HL-60 (cell line): ENCODE measurements at places on chromosomes 6 and 20.

- DNase-seq, result no peak
Measured at GRCh38 chr6:41315943-41316620, 19.3 kb upstream of the NCR2 start.

DNA sequence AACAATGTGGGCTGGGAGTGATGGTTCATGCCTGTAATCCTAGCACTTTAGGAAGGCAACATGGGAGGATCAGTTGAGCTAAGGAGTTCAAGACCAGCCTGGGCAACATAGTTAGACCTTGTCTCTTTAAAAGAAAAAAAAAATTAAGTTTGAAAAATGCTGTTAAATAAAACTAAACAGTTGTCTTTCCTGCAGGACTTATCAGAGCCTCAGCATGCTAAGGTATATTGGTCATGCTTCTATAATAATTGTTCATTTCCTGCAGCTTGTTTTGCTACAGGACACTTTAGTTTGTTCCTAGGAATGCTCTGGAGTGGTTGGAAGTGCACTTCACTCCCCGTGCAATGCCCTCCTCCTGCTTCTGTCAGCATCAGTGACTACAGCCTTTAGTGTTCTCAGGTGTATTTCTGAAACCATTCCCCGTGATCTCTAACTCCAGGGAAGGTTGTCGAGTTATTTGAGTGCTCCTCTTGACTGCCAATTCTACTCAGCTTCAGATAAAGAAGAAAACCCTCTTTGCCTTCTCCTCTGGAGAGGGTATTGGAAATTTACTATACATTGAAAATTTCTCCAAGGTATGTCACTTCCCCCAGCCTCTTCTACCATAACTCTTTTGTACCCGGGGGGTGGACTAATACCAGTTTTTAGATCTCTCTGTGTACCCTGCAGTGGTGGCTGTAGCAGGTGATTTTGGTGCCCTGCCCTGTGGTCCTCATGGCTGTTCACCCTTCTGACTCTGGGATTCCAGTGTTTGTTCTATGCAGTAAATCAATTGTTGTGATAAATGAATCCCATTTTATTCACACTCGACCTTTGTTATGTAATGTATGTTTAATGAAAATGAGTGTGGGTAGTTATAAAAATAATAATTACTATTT lies 33.8 kb downstream of the NHLRC1 start:
- no peak for DNase-seq

GRCh38 chr6:167150941-167151549 lies 6.7 kb downstream of the GPR31 start:
- no peak for DNase-seq

- DNase-seq, result no peak
Measured at GRCh38 chr6:155093430-155093829, 98.3 kb downstream of the TIAM2 start.

DNA sequence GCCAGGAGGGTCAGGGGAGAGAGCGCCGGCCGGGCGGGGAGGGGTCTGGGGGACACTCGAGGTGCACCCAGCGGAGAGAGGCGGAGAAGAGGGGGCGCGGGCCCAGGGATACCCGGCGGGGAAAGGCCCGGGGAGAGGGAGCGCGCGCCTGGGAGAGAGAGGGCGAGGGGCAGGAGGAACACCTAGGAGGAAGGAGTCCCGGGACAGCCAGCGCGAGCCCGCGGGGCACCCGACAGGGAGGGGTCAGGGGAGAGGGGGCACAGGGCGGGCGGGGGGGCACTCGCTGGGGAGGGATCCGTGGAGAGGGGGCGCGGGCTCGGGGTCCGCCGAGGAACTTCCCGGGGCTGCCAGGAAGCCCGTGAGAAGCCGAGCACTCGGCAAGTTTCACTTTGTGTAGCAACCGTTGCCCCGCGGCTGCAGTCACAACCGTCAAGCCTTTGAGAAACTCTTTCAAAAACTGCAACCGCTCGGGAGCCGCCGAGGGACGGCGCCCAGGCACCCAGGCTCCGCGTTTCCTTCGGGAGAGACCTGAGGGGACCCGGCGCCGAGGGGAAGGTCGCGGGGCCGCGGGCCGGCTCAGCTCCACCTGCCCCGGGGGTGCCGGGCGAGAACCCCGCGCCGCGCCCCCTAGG lies 471 bp downstream of the EZR start:
- DNase-seq, result peak; percentile 38

DNA sequence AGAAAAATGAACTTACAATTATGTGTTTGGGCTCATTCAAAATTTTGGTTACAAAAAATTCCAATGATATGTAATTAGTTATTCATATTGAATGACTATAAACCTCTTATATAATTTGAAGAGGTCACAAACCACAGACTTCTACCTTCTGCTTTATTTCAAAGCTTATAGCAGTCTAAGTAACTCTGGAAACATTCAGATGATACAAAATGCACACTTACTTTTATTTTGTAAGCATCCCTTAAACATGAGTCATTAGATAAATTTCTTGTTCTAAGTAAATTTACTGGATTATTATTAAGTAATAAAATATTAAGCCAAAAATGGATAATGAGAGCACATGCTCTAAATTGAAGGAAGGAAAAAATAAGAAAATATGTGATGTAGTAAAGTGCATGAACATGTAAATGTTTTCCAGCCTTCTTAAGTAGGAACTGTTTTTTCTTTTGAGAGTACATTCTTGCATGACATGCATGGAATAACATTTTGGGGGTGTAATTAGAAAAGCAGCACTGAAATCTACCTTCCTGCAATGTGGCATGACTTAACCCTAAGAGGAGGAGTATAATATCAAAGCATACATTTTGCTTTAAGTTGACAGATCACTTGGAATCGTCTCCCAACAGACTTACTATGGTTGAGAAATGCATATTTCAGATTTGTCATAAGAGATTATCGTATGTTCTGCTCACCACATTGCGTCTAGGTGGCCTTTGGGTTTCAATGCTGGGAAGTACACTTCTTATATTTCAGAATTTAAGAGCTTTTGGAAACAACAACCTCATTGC lies 372.7 kb upstream of the HSF2 start:
- DNase-seq, result no peak

- DNase-seq, result no peak
Measured at GRCh38 chr6:132062626-132063025, 111.5 kb upstream of the CCN2 start.

- no peak for DNase-seq
Measured at GRCh38 chr20:45968801-45969711, 2.9 kb downstream of the ZNF335 start.

GRCh38 chr20:61901392-61902220 lies 164.1 kb downstream of the TAF4 start:
- DNase-seq, result no peak

DNA sequence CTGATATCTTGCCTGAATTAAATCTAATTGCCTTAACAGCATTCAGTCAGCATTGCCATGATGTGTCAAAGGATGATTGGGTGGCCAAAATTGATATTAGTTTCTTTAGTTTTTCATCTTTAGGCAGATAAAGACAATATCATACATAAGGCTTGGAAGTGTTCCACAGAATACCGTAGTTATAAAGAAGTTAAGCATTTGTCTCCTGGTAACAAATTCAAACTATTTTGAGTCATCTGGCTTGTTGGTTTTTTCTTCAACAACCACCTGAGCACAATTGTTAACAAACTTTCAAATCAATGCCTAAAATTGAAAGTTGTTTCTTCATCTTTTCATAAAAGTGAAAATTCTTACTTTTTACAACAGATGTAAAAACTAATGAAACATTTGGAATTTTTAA lies 47.5 kb upstream of the ADGRF5 start:
- no peak for DNase-seq

DNA sequence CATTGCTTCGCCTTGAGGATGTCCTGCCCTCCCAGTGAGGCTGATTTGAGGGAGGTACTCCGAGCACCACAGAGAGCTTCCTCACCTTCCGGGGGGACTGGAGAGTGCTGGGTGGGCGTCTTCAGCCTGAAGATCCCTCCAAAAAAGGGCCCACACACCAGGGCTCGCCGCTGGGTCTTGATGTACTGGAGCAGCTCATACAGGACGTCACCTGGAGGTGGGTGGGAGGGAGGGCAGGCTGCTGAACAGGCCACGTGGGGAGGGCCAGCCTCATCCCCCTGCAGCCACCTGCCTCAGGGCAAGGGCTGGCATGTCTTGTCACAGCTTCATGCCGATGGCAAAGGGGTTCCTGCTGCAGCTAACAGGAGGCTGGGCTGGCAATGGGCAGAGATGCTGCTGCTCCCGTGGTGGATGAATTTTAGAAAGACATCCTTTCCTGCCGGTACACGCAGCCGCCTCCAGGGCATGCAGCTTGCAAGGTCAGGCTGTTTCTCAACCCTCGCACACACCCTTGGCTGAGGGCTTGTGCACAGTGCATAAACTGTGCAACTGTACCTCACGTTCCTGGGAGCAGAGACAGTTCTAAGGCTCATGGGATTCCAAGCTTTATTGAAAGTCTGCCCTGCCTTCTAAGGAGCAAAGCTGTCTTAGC lies 14.0 kb downstream of the ETV7 start:
- peak; percentile 78 for DNase-seq

DNA sequence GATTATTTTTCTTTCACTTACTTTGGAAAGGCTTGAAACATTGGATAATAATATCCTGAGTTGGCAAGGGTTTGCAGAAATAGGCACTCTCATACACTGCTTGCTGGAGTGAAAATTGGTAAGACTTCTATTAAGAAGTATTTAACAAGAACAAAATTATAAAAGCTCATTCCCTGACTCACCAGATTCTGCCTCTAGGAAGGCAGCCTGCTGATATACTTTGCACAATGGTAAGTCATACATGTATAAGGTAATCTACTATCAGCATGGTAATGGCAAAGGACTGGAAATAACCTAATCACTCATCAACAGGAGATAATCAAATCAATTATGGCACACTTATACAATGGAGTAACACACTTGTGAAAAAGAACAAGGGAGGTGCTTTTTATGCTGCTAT lies 85.8 kb downstream of the PLCG1 start:
- no peak for DNase-seq

- DNase-seq, result no peak
Measured at GRCh38 chr20:47665221-47665991, 119.9 kb downstream of the SULF2 start.

GRCh38 chr6:137051790-137052472 lies 7.2 kb upstream of the IL20RA start:
- DNase-seq, result no peak

GRCh38 chr6:132888701-132889100 lies 74.3 kb downstream of the RPS12 start:
- DNase-seq, result no peak

- no peak for DNase-seq
Measured at GRCh38 chr6:137678451-137678850, 184.3 kb upstream of the OLIG3 start.

DNA sequence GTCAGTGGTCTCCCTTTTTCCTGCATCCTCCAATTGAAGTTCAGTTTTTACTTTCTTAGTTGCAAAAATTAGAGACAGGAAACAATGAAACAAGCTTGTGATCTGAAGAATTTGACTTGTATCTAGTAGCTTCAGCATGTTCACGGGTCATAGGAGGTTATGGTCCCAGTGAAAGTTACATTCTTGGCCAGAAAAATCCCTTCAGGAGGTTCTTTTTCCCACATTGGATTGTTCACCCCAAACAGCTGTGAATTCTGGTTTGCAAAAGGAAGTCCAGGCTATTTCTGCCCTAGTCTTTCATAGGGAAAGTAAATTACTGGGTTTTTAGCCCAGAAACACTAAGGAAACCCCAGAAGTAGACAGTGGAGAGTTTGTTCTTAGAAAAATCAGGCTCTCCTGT lies 8.1 kb downstream of the ANKS1A start:
- DNase-seq, result no peak

GRCh38 chr6:167141667-167142432 lies 15.9 kb downstream of the GPR31 start:
- peak; percentile 48 for DNase-seq

GRCh38 chr6:1498491-1499113 lies 109.2 kb downstream of the FOXF2 start:
- no peak for DNase-seq

- DNase-seq, result no peak
Measured at GRCh38 chr6:16148498-16148897, 19.6 kb downstream of the MYLIP start.
